Stimulated activated CD8-positive, alpha-beta memory T cell treated with anti-CD3 and anti-CD28 coated beads, Interleukin-15, amount 100 ng/mL, for 1 hour (primary cell): ENCODE measurements at places on chromosomes 16 and 17.

DNA sequence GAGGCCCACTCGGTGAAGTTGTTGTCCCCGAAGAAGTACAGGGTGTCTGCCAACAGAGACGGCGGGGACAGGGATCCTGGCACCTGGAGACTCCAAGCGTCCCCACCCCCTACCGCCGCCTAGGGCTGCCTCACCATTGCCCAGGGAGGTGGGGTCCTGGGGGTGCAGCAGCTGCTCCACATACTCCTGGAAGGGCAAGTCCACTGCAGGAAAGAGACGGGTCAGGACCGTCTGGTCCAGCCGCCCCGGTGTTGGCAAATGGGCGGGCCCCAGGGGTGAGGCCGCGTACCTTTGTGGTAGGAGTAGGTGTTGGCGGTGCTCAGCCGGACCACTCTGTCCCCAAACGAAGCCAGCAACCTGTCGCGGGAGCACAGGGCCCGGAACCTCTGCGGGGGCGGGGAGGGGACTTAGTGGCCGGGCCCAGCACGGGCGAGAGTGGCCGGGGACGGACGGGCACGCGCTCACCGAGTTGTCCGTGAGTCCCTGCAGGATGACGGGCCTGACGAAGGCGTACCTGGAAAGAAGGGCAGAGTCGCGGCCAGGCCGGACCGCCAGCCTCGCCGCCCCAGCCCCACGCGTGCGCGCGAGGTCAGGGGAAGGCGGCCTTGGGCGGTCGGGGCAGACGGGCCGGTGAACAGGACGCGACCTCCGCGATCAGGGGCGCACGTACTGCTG is 601 bp downstream of the JMJD8 start:
- DNase-seq, result no peak

DNA sequence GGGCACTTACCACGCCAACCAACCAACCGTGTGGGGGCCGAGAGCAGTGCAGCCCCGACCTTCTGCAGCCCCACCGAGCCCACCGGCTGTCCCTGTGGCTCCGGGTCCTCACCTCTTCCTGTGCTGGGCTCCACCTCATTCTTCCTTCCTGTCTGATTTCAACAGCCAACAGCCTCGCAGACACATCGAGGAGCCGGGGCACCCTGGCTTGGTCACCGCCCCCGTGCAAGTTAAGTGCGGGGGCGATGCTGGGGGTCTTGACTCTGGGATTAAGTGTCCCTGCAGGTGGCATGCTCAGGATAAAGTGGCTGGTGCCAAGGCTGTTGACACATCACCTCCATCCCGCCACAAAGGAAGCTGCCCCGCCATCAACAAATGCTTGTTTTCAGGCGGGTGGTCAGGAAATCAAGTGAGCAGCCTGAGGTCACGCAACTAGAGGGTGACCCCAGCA is at the start of gene NLRC3:
TSS of gene NLRC3 (minus strand) at position 102 of the 451 bp plus-strand sequence. CDS start 12,367 bp downstream, outside the sequence.
- DNase-seq, result no peak

DNA sequence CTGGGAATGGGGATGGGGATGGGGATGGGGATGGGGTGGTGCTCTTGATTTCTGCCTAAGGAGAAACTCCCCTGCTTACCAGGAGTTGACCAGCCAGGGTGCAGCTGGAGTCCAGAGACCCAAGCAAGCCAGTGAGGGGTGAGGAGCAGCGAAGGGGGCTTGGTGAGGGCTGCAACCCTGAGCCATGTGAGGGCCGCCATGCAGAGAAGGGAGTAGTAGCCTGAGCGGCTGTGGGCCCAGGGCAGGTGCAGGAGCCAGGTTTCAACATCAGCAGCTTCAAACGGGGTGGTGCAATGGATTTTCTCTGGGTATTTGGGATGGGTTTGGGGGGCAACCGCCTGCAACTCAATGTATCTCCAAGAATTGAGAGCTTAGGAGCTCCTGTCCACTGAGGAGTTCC is 35.2 kb downstream of the COX4I1 start:
- DNase-seq, result no peak

DNA sequence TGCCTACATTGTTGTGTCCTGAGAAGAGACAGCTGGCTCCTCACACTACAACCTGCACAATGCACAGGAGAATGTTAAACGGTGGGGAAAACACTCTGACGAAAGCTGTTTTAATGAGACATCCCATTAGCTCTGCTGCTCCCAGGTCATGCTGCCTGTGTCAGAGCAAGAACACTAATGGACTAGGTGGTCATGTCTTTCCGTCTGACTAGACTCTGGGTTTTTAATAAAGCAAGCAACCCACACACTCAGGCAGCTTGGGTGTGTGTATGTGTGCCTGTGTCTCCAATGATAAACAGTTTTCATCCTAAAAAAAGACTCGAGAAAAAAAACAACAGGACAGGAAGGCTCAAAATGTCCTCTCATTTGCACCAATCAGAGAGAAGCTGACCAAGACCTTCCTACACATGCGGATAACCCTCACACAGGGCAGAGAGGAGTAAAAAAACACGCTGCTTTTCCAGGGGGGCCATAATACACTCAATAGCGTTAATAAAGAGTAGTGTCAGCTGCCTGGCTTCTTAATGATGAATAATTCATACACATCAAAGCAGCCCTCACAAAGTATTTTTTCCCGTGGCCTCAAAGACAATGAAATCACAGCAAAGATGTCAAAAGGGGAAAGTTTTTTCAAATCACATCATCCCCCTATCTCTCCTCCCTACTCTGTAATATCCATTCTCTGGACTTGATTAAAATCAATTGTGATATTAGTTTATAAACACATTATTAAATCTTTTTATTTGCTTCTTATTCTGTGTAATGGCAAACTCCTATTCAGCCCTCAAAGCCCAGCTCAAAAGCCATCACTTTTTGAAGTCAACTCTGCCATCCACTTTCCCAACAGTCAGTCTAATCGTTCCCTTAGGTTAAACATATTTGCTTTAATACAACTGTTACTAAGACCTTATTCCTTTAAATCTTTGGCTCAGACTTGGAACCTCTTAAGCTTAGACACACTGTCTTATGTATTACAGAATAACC is 244.2 kb upstream of the CDH11 start:
- DNase-seq, result no peak

DNA sequence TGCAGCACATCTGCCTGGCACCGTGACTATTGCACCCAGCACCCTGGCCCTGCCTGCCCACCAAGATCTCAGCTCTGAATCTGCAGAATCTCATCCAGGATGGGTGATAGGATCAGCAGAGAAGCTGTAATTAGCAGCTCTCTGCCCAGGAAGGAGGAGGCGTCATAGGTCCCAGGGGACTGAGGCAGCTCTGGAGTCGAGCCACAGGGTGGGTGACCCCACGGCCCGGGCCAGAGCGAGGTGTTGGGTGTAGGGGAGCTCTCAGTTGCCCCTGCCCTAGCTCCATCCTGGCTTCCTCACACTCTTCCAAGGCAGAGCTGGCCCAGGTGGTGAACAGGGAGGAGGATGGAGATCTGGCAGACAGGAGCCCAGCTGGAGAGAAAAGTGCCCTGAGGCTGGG is 18.2 kb upstream of the FAM83G start:
- DNase-seq, result no peak

- no peak for DNase-seq
Observed at GRCh38 chr17:77721846-77722160, 236.7 kb upstream of the TNRC6C start.

- DNase-seq, result peak; percentile 67
Observed at GRCh38 chr16:79601931-79602627, 1.5 kb upstream of the MAF start.

- no peak for DNase-seq
Observed at GRCh38 chr17:65008882-65009281, 47.7 kb downstream of the GNA13 start.

DNA sequence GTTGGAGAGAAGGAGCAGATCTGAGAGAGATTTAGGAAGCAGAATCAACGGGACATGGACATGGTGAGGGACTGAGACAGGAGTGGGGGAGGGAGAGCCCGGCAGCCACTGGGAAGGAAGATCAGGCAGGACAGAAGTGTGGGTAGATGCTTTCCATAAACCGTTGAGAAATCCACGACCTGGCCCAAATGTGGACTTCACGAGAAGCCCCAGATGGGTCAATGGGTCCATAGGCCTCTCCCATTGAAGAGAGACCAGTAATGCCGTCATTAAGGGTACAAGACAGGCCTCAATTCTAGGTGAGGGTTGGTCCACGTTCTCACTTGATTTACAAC is 530 bp upstream of the CCL22 start:
- no peak for DNase-seq

- no peak for DNase-seq
Observed at GRCh38 chr17:29731589-29731929, 108.8 kb upstream of the CORO6 start.

DNA sequence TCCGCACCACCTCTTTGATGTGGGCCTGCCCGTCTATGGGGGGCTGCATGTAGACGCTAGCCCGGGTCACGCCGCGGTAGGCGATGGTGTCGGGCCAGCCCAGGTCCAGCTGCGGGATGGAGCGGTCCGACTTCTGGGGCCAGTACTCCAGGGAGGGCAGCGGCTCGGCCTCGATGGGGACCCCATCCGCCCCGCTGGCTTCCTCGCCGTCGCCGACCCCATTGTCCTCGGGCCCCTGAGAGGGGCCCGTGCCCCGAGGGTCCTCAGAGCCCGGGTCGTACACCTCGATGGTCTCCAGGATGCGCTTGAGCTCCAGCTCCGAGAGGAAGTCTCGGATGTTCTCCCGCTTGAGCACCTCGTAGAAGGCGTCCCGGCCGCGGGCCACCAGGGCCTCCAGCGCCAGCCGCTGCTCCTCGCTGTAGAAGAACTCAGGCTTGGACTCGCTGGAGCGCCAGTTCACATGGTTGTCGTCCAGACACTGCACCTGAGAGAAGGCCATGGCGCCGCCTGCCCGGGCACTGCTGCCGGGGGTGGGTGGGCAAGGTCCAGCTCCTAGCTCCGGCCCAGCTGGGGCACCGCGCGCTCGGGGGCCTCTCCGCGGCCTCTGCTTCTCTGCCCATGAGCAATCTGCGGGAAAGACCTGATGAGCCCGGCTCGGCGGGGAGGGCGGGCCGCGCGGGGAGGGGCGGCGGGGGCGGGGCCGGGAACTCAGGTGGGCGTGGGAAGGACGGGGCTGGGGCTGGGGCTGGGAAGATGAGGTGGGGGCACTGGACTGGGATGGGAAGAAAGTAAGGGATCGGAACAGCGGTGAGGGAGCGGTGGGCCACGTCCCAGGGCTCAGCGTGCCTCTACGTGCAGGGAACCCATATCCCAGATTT is 782 bp downstream of the FAM83G start:
- no peak for DNase-seq

GRCh38 chr16:16908077-16908476 is 529.1 kb downstream of the NPIPA7 start:
- DNase-seq, result no peak

- no peak for DNase-seq
Observed at GRCh38 chr16:25063102-25063501, 47.9 kb upstream of the ARHGAP17 start.

DNA sequence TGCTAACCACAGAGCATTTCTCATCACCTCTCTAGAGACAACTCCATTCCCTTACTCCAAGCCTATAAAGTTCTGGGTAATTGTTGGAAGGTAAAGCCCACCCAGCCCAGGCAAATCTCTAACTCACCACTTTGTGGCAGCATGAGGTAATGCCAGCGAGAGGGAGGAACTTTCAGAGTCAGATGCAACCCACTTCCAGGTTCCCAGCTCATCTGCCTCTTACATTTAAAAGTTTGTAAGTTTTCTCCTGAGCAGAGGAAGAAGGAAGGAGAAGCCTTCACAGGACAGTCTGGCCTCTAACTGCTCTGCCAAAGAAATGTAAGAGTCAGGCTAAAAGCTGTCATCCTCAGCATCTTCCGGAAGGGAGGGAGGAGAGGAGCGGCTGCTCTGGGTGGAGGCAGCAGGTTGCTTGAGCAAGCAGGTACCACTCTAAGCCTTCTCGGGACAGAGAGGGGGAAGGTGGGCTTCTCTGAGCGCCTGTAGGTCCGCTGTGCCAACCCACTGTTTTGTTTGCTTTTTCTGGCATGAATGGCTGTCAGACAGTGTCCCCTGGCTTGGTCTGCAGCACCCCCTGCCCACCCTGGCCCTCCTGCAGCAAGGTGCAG is 1.0 kb downstream of the ZNF319 start:
- DNase-seq, result no peak

GRCh38 chr17:44919411-44919810 is 4.1 kb upstream of the GFAP start:
- no peak for DNase-seq

GRCh38 chr16:6157806-6158205 is 1060.2 kb upstream of the EEF2KMT start:
- no peak for DNase-seq

GRCh38 chr17:41937970-41938954 is 7.8 kb downstream of the ODAD4 start:
- DNase-seq, result no peak

- DNase-seq, result no peak
Observed at GRCh38 chr17:751269-752001, 629 bp downstream of the GEMIN4 start.

- DNase-seq, result no peak
Observed at GRCh38 chr17:63925615-63926014, 6.5 kb downstream of the CD79B start.

DNA sequence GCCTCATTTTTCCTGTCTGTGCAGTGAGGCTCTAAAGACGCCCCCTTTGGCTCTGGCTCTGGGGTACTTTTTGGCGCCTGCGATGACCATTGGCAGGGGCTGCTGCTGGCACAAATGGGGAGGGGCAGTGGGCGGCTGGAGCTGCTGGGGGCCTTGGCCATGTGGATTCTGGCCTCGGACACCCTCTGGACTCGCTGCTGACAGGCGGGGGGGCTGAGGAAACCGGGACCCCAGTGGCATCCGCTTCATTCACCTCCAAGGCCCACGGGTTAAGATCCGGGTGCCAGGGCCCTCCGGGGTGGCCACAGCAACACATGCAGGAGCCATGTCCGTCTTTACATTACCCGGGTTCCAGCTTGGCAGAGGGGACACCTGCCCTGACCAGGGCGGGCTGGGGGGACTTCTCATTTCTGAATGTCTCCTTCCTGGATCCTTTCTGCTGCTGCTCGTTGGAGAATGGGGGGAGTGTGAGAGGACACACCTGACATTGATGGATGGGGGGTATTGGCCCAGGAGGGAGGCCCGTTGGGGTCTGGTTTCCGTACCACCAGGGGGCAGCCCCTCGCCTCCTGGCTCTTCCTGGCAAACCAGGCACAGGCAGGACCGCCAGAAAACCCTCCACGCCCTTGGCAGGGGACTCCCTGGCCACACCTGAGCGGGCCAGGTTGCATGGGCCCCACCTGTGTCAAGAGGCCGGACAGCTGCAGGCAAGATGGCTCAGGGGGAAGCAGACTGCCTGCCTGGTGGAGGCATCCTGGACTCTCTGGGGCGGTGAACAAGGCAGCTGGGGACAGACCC is 21.8 kb downstream of the GSE1 start:
- DNase-seq, result no peak

GRCh38 chr16:66516808-66517585 is 32.9 kb downstream of the TK2 start:
- DNase-seq, result peak; percentile 50

- DNase-seq, result peak; percentile 4
Observed at GRCh38 chr16:56262148-56262547, 70.9 kb downstream of the GNAO1 start.
